Prostate gland (tissue), 2 donors: ENCODE measurements at places on chromosomes 4 and X. TPM values are rescaled to one million over a fixed set of nuclear protein-coding genes. Genes with fewer than 3 reads are reported as not detected.
A peak's percentile ranks its signal among the peaks of the same experiment; 100 is the strongest.

SLC26A1 gene
- total RNA-seq: 0.27 TPM

GRCh38 chrX:96684339-96685209, at the start of gene DIAPH2:
DIAPH2 (plus strand) TSS chrX:96684842.
- H3K4me1 ChIP-seq: no peaks in the 10 kb centered on the region
- H3K27ac ChIP-seq: peak within 1 kb of the TSS; percentile 61
- no peaks in the 10 kb centered on the region for H3K36me3 ChIP-seq
- no peaks in the 10 kb centered on the region for H3K27me3 ChIP-seq
- H3K4me3 ChIP-seq: peak within 1 kb of the TSS; percentile 48

DNA sequence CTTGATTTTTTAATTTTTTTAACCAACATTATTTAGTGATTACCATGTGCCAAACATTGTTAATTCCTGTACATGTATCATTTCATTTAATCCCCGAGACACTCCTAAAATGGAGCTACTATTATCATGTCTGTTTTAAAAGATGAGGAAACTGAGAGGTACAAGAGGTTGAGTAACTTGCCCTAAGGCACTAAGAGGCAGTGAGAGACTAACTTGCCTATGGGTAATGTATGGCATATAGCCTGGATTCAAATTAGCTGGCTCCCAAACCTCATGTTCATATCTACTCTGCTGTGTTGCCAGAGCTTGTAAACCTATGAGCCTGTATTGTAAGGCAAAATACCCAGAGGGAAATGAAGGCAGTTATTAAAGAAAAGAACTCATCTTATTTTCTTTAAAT, 443.6 kb downstream of the IL15 start:
- no peak overlapping the region for H3K27ac ChIP-seq
- H3K27me3 ChIP-seq: no peaks in the 10 kb centered on the region
- no peaks in the 10 kb centered on the region for H3K36me3 ChIP-seq
- no peak for DNase-seq

GRCh38 chr4:87153078-87153870, 67.1 kb downstream of the KLHL8 start:
- no peak overlapping the region for H3K27ac ChIP-seq
- H3K27me3 ChIP-seq: no peaks in the 10 kb centered on the region

GRCh38 chr4:120064887-120065286, 1.8 kb downstream of the MAD2L1 start:
- DNase-seq: no peak
- no peaks in the 10 kb centered on the region for H3K27me3 ChIP-seq
- no peak overlapping the region for H3K4me3 ChIP-seq
- H3K4me1 ChIP-seq: no peaks in the 10 kb centered on the region

DNA sequence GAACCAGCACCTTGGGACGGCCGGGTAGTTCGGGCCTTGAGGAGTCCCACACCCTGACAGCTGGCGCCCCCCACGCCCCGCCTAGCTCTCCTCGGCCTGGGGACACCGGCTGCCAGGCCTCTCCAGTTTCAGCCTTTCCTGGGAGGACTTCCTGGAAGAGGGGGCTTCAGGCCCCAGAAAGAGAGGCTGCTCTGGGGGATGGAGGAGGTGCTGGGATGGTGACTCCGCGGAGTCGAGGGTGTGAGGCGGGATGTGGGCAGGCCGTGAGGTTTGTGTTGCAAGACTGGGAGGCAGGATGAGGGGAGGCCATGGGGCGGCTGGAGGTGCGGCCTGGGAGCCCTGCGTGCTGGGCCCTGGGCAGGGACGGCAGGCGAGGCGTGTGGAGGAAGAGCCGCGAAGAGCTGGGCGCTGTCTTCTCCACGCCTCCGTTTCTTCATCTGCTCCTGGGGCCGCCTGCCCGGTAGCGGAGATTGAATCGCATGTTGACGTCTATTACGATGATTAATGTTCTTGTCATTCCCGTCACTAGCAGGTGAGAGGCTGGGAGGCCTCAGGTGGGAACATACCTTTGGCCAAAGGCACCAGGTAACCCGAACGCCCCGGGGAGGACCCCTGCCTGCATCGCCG, 918 bp upstream of the FGFRL1 start:
- H3K4me1 ChIP-seq: peaks cover 8% of the 10 kb centered on the region
- H3K36me3 ChIP-seq: no peaks in the 10 kb centered on the region
- peak; percentile 68 for DNase-seq
- no peaks in the 10 kb centered on the region for H3K27me3 ChIP-seq
- peak overlapping the region; percentile 68 for H3K27ac ChIP-seq
